ENCODE measurements at places on chromosomes 1 and 21. TPM values are rescaled to one million over a fixed set of nuclear protein-coding genes. Genes with fewer than 3 reads are reported as not detected.
A peak's percentile ranks its signal among the peaks of the same experiment; 100 is the strongest.

- no peak for DNase-seq
- peaks cover 4% of the 10 kb centered on the region for H3K4me1 ChIP-seq
- no peak overlapping the region for H3K27ac ChIP-seq
- peak overlapping the region; percentile 46 for H3K4me3 ChIP-seq
- H3K27me3 ChIP-seq, result peaks cover 28% of the 10 kb centered on the region
- H3K36me3 ChIP-seq, result no peaks in the 10 kb centered on the region
Measured at GRCh38 chr1:14925336-14926136, 228.0 kb upstream of the TMEM51 start.

DNA sequence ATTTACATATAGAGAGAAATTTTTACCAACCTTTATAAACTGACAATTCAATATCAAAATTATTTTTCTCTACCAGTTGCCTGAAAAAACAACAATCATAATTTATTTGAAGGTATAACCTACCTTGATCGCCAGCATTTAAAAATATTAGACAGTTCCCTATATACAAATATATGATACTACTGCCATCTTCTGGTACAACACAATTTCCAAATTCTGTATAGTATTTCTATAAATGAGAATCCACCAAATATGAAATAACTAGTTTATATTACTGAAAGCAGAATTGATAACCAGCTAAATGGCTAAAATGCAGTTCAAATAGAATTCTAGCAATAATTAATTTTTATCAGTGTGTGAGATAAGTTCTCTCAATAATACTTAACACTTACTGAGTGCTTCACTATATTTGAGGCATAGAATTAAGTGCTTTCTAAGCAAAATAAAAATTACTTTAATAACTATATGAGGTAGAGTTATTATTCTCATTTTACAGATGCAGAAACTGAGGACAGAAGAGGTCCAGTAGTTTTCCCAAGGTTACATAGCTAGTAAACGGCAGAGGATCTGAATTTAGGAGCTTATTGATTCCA is 75.6 kb downstream of the PIGK start:
- no peaks in the 10 kb centered on the region for H3K36me3 ChIP-seq
- DNase-seq, result no peak
- H3K27me3 ChIP-seq, result no peaks in the 10 kb centered on the region
- no peaks in the 10 kb centered on the region for H3K4me1 ChIP-seq
- no peak overlapping the region for H3K4me3 ChIP-seq
- no peak overlapping the region for H3K27ac ChIP-seq

DNA sequence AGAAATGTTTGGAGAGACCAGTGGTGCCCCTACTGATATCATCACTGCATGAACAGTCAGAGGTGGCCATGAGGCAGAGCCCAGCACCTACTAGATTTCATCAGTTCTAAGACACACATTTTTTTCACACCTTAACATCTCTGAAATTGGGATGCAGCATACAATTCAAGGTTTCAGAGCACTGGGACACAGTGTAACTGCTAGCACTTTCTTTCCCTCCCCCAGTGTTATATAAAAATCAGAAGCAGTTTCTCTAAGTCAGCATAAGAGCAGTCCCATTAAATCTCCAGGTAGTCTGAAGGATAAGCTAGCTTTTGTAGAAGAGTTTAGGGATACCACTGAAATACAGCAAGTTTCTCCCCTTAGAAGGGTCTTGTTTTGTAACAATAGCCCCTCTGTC is 10.0 kb upstream of the ANGPTL7 start:
- no peaks in the 10 kb centered on the region for H3K36me3 ChIP-seq
- H3K27me3 ChIP-seq, result no peaks in the 10 kb centered on the region
- H3K4me3 ChIP-seq, result no peak overlapping the region
- DNase-seq, result no peak
- H3K4me1 ChIP-seq, result no peaks in the 10 kb centered on the region

GRCh38 chr1:234645964-234646363 is 36.0 kb upstream of the IRF2BP2 start:
- H3K4me3 ChIP-seq, result no peak overlapping the region
- H3K27ac ChIP-seq, result no peak overlapping the region
- no peak for DNase-seq
- no peaks in the 10 kb centered on the region for H3K4me1 ChIP-seq
- peaks cover 6% of the 10 kb centered on the region for H3K36me3 ChIP-seq

- no peak overlapping the region for H3K4me3 ChIP-seq
- H3K36me3 ChIP-seq, result no peaks in the 10 kb centered on the region
- H3K27me3 ChIP-seq, result peaks cover 6% of the 10 kb centered on the region
- no peak for DNase-seq
- no peak overlapping the region for H3K27ac ChIP-seq
- no peaks in the 10 kb centered on the region for H3K4me1 ChIP-seq
Measured at GRCh38 chr1:16986962-16987361, 6.5 kb upstream of the MFAP2 start.

DNA sequence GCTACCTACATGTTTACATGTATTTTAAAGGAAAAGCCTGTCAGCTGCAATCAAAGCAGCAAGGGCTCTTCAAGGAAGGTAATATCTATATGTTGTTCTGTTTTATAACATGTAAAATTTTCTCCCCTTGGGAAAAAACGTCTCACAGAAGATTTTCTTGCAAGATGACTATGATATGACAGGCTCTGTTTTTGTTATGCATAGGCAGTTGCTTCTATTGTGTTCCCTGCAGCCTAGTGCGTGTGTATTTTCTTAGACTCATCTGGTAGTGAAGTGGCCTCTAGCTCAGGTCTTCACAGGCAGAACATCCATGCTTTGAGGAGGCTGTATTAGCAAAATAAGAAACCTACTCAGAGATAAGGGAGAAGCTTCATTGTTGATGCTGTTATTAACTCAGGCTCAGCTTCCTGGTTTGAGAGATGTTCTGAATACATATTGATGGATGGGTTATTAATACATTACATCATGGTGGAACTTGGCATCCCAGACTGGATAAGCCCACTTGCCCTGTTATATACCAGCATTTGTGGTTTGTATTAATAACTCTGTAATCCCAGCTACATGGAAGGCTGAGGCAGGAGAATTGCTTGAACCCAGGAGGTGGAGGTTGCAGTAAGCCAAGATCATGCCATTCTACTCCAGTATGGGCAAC is 35.8 kb downstream of the LAMC1 start:
- no peak overlapping the region for H3K4me3 ChIP-seq
- H3K36me3 ChIP-seq, result no peaks in the 10 kb centered on the region
- H3K4me1 ChIP-seq, result no peaks in the 10 kb centered on the region
- H3K27ac ChIP-seq, result no peak overlapping the region
- no peak for DNase-seq

GRCh38 chr1:93483200-93483599 is 35.3 kb downstream of the FNBP1L start:
- H3K27me3 ChIP-seq, result peaks cover 22% of the 10 kb centered on the region
- no peaks in the 10 kb centered on the region for H3K4me1 ChIP-seq
- peaks cover 11% of the 10 kb centered on the region for H3K36me3 ChIP-seq
- DNase-seq, result no peak

- peaks cover 8% of the 10 kb centered on the region for H3K27me3 ChIP-seq
- H3K27ac ChIP-seq, result no peak overlapping the region
Measured at GRCh38 chr21:46054451-46054881, 43.4 kb upstream of the COL6A2 start.

DNA sequence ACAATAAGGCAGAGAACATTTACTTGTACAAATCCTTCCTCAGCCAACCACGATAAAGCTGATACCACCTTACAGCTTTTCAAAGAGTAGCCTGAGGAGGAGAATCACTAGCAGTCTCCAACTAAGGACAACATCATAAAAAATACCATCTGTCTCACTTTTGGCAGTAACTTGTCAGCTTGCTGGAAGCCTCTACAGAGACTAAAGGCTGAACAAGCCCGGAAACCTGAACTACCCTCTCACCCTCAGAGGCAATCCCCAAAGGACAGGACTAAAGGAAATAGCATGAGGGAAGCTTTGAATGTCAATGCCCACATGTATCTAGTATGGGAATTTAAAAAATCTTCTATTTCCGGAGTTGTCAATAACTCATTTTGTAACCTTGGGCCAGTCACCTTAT is 10.6 kb downstream of the SRSF4 start:
- DNase-seq, result no peak
- H3K36me3 ChIP-seq, result peaks cover 8% of the 10 kb centered on the region
- peak overlapping the region; percentile 45 for H3K4me3 ChIP-seq

- peaks cover 10% of the 10 kb centered on the region for H3K4me1 ChIP-seq
- no peak overlapping the region for H3K4me3 ChIP-seq
- no peaks in the 10 kb centered on the region for H3K27me3 ChIP-seq
- H3K27ac ChIP-seq, result no peak overlapping the region
- no peaks in the 10 kb centered on the region for H3K36me3 ChIP-seq
- DNase-seq, result no peak
Measured at GRCh38 chr1:179169616-179170467, 59.6 kb downstream of the ABL2 start.

DNA sequence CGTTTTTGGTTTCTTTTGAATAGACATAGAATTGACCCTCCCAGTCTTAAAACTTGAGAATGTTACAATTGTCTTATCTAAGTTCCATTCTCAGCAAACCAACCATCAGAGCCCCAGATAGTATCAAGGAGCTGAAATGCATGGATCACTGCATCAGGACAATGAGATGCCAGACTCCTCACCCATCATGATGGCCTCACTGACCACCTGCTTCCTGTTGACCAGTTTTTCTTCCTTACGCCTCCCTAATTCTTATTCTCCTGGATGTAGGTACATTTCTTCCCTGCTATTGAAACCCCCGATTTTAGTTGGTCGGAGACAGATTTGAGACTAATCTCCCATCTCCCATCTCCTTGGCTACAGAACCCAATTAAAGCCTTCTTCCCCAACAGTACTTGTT is 17.7 kb downstream of the MATN1 start:
- no peak overlapping the region for H3K4me3 ChIP-seq
- no peaks in the 10 kb centered on the region for H3K36me3 ChIP-seq
- no peak for DNase-seq
- peaks cover 8% of the 10 kb centered on the region for H3K27me3 ChIP-seq

DNA sequence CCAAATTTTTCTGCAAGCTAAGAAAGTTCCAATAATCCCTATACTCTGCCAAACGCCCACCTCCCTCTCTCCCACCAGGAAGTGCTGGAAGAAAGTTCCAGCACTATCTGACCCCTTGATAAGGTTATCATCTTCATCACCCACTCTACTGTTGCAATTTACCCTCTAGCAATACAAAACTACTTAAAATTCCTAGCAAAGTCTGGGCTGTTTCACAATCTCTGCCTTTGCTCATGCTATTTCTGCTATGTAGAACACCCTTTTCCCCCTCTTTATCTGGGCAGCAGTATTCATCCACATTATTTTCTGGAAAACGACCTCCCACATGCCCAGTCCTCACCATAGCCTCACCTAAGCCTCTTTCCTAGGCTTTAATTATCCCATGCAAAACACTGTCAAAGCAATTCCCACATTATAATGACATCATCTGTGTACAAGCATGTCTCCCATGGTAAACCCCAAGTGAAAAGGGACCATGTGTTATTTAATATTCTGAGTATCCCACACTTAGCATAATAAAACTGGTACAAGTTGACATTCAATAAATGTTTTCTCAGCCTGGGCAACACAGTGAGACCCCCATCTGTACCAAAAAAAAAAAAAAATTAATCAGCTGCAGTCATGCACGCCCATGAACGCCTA is 12.0 kb downstream of the F11R start:
- peaks cover 15% of the 10 kb centered on the region for H3K4me1 ChIP-seq
- DNase-seq, result no peak

- H3K4me3 ChIP-seq, result peak overlapping the region; percentile 16
- no peak overlapping the region for H3K27ac ChIP-seq
- H3K36me3 ChIP-seq, result no peaks in the 10 kb centered on the region
- peaks cover 7% of the 10 kb centered on the region for H3K27me3 ChIP-seq
Measured at GRCh38 chr1:199612976-199613774, 414.3 kb upstream of the NR5A2 start.

Gene ANXA9
- total RNA-seq, result not detected

Gene ASPM
- 17.6 TPM for total RNA-seq

Gene GBP7
- total RNA-seq, result 1.3 TPM

Gene USH2A
- not detected for total RNA-seq

Gene C1orf141
- 0.07 TPM for total RNA-seq

All from natural killer cell treated with Interleukin-12 subunit alpha and Interleukin-12 subunit beta and Interleukin-15 and Interleukin-18, amount 100 ng/mL, for 72 hours (primary cell).